Jurkat, Clone E6-1 (cell line): ENCODE measurements at places on chromosomes 1 and 21.
A peak's percentile ranks its signal among the peaks of the same experiment; 100 is the strongest.

- DNase-seq = no peak
Observed at GRCh38 chr1:168007691-168008090, 70.8 kb upstream of the MPC2 start.

DNA sequence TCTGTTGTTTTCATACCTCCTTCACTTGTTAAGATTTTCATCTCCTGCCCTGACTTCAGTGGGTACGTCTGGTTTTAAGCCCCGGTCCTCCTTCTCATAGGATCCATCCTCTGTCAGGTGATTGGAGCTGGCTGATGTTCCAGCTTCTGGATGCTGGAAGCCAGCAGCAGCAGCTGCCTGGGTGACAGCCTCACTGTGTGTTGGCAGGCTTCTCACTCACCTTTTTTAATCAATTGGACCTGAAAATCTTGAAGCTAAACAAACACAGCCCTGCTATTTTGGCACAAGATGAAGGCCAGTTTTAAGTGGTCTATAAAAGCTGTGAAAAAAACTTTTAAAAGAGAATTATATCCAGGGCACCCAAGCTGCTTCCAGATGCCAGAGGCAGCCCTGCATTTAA lies 181.0 kb downstream of the DISC1 start:
- no peak for DNase-seq

- no peak for DNase-seq
Observed at GRCh38 chr1:233327651-233328141, at the start of gene MAP3K21. Gene MAP3K21 (plus strand): TSS chr1:233327724. CDS start chr1:233328029, 305 bp downstream.

- no peak for DNase-seq
Observed at GRCh38 chr21:14956807-14957206, 108.0 kb downstream of the NRIP1 start.

DNA sequence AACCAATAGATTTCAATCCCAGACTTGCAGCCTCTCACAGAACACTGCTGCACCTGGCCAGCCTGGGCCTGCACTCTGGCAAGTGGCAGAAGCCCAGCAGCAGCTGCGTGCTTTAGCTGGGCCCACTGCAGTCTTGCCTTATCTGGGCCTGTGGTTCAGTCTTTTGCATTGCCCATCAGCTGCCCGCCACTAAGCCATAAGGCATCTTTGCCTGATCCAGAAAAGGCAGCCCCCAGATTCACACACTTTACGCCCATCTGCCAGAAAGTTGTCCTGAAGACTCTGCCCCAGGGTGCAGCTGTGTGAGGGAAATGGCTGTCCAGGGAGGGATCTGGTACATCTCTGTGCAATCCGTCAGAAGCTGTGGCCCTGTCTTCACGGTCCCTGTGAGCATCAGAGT lies 217.0 kb downstream of the DNAH14 start:
- no peak for DNase-seq

DNA sequence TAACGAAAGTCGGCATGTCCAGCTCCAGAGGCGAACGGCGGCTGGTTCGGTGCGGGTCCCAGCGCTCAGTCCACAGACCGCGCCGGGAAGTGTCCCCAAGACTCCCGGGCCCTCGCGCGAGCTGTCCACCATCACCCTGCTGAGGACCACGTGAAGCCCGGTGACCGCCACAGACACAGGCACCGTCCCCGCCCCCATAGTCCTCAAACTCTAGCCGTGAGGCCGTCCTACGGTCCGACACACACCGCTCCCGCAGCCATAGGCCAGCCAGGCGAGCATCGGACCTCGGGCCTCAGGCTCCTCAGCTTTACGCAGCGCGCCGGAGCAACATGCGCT lies 535 bp downstream of the SETD4 start:
- DNase-seq = no peak

DNA sequence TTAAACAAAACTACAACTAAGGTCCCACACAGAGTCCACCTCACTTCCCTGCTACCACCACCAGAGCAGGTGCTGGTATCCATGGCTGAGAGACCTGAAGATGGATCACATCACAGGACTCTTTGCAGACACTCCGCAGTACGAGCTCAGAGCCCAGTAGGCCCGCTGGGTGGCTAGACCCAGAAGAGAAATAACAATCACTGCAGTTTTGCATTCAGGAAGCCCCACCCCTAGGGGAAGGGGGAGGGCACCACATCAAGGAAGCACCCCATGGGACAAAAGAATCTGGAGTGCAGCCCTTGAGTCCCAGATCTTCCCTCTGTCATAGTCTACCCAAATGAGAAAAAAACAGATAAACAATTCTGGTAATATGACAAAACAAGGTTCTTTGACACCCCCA lies 56.9 kb downstream of the ZNF648 start:
- no peak for DNase-seq

GRCh38 chr1:66320231-66320630 lies 213.7 kb upstream of the SGIP1 start:
- DNase-seq = no peak

- no peak for DNase-seq
Observed at GRCh38 chr1:172758259-172758658, 99.4 kb downstream of the FASLG start.

DNA sequence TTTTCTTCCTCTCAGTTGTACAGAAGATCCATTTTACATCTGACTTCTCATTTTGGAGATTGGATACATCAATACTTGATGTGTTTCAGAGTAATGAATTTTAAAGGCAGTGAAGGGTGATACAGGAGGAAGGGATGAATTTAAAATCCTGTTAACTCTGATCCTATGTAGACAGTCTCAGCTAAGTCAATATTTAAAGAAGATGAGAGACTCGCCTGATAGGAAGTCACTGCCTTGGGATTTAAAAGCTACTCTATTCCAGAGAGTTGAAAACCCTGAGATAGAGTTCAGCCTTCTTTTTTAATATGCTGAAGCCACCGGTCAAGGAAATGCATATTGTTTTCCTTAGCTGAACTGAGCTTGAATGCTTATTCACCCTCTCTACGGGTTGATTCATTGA lies 42.7 kb downstream of the HUNK start:
- no peak for DNase-seq

- DNase-seq = no peak
Observed at GRCh38 chr21:44582055-44582454, 1.7 kb upstream of the KRTAP10-5 start.

GRCh38 chr1:31027693-31028526 lies 37.6 kb downstream of the PUM1 start:
- DNase-seq = no peak

DNA sequence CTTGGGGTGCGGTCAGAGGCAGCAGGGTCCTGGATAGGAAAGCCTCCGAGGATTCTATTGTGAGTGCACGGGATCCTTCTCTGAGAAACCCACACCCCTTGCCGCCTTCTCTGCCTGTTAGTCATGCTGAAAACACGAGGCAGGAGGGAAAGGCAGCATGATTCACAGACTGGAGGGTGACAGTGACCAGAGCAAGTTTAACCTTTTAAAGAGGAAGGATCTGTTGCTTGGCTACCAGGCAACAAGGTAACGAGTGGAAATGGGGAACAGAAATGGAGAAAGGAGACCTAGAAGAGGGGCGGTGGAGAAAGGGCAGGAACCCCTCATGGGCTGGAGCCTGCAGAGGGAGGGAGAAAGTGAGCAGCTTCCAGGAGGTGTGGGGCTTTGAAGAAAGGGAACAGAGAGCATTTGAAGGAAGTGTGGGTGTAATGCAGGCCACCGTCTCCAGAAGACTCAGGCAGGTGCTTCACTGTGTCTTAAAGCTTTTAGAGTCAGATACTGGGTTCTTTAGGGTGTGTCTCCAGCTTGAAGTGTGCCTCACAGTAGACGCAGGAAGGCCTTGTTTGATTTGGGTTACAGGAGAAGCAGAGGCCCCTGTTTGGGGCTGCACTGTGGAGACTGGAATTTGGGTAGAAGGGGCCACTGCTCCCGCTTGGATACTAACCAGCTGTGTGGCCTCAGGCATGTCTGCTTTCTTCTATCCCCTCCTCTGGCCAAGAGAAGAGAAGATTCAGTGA lies 19.1 kb downstream of the OPTC start:
- DNase-seq = peak; percentile 26

- DNase-seq = no peak
Observed at GRCh38 chr21:24118738-24119459, 1488.4 kb downstream of the MRPL39 start.

- DNase-seq = no peak
Observed at GRCh38 chr1:4093856-4094565, 193.9 kb upstream of the C1orf174 start.
